Activated CD4-positive, alpha-beta T cell treated with anti-CD3 and anti-CD28 coated beads, Interleukin-2, amount 50 U/mL, for 1 hour (primary cell): ENCODE measurements at places on chromosomes 7 and 10.

GRCh38 chr10:88004451-88004850, 141.0 kb downstream of the PTEN start:
- DNase-seq = no peak

DNA sequence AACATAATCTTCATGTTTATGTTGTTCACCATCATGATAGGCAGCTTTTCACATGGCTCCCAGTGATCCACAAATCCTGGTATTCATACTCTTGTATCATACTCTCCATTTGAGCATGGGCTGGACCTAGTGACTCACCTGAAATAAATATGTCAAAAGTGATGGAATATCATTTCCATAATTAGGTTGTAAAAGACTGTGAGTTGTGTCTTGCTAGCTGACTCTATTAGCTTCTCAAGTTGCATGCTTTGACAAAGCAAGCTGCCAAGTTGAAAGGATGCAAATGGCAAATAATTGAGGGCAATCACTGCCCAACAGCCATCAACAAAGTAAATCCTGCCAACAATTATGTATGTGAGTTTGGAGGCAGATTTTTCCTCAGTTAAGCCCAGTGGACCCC, 300.4 kb downstream of the AHR start:
- no peak for DNase-seq

GRCh38 chr7:3217166-3217565, 83.9 kb upstream of the SDK1 start:
- DNase-seq = no peak

GRCh38 chr7:107939573-107940489, 48.8 kb downstream of the DLD start:
- no peak for DNase-seq

DNA sequence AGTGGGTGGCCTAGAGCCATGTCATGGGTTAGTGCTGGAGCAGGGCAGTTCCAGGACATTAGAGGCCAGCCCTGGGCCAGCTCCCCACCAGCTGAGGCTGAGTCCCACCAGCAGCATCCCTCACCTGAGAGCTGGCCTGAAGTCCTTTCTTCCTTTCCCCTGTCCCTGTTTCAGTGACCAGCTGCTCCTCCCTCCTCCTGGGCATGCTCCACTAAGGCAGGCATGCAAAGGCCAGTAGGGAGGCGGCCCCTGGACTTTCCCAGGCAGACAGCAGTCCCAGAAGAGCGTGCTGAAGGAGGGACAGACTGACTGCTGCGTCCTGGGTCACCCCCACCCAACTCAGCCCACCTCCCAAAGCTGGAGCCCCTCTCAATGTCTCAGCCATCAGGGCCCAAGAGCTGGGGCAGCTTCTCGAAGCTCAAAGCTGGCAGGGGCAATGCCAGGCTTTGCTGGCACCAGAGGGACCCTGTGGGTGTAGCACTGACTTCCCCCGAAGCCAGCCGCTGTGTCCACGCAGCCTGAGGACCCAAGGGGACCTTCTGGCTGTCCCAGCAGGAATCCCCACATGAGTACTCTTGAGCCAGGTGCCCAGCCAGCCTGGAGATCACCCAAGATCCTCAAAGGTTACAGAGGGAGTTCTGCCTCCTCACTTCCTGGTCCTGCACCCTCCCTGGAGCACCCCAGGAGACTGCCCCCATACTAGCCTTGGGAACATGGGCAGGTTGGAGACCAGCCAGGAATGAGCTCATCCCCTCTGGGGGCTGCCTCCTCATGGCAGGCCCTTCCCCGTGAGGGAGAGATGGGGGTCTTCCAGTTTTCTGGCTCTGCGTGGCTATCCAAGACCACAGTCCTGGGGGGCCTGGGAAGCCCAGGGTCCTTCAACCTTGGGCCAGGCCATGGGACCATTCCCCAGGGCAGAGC, 35.2 kb upstream of the RET start:
- no peak for DNase-seq

GRCh38 chr10:75367021-75367487, 34.5 kb downstream of the ZNF503 start:
- DNase-seq = no peak

DNA sequence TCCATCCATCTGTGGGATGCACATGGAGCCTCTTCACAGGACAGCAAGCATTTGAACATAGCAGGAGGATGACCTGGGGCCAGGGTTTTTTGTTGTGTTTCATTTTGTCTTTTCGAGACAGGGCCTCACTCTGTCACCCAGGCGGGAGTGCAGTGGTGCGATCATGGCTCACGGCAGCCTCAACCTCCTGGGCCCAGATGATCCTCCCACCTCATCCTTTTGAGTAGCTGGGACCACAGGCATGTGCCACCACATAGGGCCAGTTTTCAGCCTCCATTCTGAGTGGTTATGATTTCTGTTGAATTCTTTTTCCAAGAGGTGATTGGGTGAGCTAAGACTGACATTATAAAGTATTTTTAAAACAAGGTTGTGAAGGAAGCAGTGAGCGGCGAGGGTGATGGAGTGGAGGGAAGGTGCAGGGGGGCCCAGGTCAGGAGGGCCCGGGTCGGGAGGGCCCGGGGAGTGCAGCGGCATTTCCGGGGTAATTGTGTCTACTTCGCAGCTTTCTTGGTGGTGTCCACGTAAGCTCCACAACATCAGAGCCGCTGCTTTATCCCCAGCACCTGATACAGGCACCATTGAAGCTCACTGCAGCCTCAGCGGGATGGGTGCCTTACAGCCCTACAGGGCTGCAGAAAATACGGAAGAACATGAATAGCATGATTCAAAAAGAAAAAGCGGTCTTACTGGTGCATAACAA, 12.0 kb upstream of the LARP4B start:
- no peak for DNase-seq

DNA sequence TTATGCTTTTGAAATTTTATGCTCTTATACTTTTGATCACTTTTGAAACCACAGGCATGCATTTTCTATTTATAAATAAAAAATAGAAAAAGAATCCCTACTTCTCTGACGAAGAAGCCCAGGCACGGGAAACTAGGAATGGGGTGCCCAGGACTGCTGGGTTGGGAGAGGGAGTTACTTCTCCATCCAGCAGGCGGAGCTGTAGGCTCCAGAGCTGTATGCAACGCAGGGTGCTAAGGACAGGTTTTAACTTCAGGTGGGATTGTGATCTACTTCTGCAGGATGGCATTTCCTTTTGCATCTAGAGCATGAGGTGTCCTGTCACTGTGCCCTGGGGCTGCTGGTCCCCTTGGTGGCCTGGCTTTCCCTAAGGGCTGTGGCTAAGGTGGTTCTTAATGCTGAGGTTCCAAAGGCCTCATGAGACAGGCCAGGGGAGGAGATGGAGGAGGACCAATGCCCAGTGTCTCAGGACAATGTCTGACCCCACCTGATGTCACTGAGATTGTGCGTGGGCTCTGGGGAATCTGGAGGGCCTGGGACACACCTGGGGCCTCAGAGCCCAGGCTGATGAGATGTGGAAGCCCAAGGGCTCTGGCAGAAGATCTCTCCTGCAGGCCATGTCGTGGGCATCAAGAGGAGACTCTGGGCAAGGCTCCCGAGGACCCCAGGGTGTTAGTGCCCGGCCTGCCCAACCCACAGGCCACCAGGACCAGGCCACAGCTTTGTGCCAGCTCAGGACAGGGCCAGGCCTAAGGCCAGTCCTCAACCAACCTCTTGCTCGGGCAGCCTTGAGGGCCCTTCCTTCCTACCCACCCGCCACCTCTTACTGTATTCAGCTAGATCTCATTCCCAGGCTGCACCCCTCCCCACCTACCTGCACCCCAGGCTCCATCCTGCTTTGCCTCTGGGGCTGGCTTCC, 507 bp downstream of the CCDC201 start:
- DNase-seq = no peak

DNA sequence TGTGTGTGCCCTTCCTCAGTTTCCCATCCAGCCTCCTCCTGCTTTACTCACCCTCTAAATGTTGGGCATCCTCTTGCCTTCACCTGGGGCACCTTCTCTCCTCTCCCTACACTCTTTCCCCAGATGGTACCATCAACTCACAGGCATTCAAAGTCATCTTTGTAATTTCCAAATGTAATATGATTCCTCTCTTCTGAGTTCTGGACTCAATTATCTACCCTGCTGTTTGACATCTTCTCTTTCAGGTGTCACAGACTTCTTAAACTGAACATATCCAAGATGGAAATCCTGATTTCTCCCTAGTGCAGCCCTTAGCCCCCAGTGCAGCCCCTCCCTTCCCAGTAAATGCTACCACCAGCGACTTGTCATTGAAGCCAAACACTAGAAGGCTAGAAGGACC, 422.8 kb downstream of the KCNMA1 start:
- no peak for DNase-seq

DNA sequence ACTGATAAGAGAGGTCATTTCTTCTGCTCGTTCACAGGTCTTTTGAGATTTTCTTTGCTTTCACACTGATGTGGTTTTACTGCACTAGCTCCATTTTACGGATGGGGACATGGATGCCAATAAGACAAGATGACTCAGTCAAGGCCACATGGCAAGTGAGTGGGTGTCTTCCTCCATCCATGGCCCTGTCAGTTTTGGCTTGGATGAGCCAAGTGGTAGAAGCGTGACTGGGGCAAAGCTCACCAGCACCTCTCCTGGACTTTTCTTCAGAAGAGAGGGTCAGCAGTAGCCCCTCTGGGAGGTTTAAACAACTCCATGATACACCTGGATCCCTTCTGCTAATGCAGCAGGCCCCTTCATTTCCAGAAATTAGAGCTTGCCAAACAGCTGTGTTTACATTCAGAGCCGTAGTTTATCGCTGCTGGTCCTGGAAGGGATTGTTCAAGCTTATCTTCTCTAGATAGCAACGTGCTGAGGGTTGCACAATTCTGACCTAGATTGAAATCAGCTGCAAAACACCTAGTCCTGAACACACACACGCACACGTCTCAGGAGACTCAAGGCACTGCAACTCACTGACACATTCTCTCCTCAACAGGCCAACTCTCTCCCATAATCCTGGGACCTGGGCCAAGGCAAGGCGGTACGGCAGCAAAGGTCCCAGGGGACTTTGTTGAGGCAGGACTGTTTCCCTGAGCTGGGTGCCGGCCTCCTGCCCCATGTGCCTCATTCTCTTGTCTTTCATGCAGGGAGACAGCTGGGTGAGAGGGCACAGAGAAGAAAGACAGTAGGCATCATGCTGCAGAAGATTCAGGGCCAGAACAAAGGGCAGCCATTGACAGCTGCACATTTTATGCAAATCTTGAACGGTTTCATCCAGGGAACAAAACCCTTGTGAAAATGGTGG, 14.2 kb upstream of the PDCD4 start:
- no peak for DNase-seq

DNA sequence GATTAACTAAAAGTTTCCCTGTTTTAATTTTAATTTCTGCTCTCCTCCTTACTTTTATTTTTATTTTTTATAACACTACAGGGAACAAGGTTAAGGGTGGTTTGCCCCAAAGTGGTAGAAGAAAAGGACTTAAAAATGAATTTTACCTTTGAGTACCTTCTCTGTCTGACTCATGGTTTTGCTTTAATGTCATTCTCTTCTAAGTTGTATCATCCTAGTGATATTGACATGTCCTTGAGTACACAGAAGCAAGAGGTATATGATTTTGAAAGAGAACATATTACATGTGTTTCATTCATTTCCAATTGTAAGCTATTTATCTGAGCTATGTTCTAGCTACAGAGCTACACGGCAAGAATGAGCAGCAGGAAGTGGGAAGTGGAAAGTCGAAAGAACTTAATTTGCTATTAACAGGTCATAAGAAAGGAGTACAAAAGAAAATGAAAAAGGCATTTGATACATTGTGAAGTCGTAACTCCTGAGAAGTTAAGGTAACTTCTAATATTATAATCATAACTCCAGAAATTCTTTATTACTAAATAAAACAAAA, 112.5 kb downstream of the SEMA3A start:
- DNase-seq = no peak

- DNase-seq = no peak
These were observed 81.2 kb downstream of the HIPK2 start for GRCh38 chr7:139696552-139696951.

DNA sequence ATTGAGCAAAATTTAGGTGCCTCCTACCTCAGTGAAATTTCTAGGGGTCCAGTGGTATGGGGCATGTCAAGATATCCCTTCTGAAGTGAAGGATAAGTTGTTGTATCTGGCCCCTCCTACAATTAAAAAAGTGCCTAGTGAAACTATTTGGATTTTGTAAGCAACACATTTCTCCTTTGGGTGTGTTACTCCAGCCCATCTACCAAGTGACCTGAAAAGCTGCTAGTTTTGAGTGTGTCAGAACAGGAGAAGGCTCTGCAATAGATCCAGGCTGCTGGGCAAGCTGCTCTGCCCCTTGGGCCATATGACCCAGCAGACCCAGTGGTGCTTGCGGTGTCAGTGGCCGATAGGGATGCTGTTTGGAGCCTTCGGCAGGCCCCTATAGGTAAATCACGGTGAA, 46.0 kb downstream of the PTPRE start:
- no peak for DNase-seq

- DNase-seq = no peak
These were observed 6.5 kb downstream of the ELFN1 start for GRCh38 chr7:1676550-1677078.

DNA sequence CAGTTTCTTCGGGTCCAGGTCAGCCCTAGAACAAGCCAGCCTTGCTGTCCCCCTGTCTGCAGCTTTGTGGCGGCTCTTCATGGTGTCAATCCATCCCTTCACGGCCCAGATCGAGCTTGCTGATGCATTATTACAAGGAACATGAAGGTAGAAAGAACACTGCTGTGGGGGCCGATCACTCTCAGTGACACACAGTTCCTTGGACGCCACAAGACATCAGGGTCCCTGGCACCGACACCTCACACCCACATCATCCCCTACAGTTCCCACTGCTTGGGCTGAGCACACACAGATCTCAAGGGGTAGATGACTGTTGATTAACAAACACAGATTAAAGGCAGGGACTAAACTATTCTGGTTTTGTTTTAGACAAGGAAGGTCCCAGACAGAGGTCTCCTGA, 119.4 kb downstream of the KMT2E start:
- no peak for DNase-seq

GRCh38 chr7:21108182-21108581, 319.7 kb upstream of the SP4 start:
- DNase-seq = no peak

DNA sequence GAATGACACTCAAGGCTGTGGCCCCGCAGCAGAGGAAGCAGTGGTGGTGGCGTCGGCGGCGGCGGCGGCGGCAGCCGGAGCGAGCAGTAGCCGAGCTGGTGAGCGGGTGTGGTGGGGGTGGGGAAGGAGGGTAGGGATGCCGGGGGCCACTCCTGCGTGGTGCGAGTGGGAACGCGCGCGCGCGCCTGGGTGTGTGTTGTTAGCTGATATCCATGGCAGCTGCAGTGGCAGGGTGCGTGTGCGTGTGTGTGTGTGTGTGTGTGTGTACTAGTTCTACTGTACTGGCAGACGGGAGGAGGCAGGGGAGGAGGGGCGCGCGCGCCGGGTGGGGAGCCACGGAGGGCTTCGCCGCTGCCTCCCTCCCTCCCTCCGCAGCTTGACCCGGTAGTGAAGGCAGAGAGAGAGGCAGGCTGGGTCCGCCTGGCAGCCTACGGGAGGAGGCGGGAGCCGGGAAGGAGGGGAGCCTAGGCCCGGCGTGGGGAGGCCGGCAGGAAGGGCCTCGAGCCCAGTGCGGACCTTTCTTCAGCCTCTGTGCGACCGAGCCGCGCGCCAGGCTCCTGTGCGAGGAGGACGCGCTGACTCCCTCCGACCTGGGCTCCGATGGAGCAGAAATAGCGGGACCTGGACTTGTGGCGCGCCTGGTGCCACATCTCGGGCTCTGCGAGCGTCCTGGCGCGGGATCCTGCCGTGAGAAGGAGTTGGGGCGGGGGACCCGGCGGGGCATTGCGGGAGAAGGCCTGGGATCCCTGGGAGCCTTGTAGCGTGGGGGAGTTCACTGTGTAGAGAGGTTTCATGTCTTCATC, at the start of gene MAGI2:
MAGI2 (minus strand) TSS at position 110 of the 803 bp plus-strand sequence. CDS start 347 bp downstream, outside the sequence.
- DNase-seq = no peak
